Activated CD8-positive, alpha-beta memory T cell treated with anti-CD3 and anti-CD28 coated beads for 48 hours (primary cell): ENCODE measurements at places on chromosomes 2 and 18.

GRCh38 chr2:85319796-85320195 lies 8.0 kb downstream of the TGOLN2 start:
- DNase-seq = no peak

DNA sequence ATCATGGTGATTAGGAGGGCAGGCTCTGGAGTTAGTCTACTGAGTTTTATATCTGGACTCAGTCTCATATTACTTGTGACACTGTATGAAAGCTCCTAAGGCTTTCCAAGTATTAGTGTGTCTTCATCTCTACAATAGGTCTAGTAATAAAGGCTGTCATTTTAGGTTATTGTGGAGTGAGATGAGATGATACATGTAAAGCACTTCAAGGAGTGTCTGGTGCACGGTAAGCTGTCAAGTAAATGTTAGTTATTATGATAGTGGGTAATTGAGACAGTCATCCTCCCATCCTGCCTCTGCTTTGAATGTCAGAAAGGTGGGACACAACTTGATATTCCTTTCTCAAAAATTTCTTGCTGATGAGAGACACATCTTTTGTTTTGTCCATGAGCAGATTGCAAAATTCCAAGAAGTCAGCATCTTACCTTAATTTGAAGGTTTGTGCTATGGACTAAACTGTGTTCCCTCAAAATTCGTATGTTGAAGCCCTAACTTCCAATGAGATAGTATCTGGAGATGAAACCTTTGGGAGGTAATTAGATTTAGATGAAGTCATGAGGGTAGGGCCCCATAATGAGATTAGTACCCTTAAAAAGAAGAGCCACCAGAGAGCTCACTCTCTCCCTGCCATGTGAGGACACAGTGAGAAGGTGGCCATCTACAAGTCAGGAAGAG lies 41.4 kb upstream of the UPP2 start:
- DNase-seq = no peak

DNA sequence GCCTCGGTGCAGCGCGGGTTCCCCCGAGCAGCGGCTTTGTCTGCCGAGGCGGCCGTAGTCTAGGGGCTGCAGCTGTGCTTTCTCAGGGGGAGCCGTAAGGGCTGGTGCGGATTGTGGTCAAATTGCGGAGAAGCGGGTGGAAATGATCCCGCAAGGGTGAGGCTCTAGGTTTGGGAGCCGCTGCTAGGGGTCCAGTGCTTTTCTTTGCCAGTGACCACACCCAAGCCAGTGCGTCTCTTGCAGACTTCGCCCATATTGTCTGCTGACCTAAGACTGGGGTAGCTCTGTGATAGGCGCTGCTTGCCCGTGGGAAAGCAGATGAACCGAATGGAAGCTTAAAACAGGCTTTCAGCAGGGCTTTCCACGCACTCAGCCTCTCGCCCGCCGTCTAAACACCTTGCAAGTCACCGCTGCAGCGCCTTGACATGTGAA lies 2.1 kb downstream of the DPYSL5 start:
- DNase-seq = no peak

- no peak for DNase-seq
These were observed 406.3 kb upstream of the HS6ST1 start for GRCh38 chr2:128724972-128725371.

GRCh38 chr2:202750763-202751427 lies 116.1 kb downstream of the FAM117B start:
- DNase-seq = no peak

DNA sequence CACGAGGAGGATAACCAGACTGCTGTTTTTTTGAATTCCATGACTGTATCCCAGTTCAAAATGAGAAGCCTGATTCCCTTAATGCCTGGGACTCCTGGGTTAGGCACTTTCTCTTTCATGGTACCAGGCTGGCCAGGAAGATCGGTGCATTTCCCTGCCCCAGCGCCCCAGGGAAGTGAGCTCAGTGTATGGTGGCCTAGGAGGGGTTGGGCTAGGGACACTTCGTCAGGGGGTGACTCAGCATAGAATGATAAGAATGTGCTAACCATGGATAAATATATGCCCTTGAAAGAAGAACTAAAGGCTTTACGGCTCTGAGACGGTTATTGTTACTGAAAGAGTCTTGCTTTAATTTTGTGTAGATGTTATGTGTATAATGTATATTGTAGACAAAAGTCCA lies 27.5 kb upstream of the FAM237A start:
- no peak for DNase-seq

DNA sequence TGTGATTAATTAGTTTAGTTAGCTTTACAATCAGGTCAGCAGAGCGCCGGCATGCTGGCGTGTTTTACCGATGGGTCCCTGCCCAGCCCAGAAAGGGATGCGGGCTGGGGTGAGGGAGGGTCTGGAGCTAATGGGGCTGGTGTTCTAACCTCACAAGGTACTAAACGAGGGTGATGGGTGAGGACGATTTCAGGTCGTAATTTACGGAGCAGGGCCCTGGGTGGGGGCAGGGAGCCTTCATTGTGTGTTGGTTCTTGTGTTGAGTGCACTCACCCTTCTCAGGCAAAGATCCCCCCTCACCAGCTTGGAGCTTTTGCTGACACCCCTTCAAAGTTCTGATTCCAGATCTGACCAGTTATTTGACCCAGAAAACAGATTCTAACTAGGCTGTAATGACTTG lies 39.5 kb downstream of the PTGR3 start:
- DNase-seq = no peak

DNA sequence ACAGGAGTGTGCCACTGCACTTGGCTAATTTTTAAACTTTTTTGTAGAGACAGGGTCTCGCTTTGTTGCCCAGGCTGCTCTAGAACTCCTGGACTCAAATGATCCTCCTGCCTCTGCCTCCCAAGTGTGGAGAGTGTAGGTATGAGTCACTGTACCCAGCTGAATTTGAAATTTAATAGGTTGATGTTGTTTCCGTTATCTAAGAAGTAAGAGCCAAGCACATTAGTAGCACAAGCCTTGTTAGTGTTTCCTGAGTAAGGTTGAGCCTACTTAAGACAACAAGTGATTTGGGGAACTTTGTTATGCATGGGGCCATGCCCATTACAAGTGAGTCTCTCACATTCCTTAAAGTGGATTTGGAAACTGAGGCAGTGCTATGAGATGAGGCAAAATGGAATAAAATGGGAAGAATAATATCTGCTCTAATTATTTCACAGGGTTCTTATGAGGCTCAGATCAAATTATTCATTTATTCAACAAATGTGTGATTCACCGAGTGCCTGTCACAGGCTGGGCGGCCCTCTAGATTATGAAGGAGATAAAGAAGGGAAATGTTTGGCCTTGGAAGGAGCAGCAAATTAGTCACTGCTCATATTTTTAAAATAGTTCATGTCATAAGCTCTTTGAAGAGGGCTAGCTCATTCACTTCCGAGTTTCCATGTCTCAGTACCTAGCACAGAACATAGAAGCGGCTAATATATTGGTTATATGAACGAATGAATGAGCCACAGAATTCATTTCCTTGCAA lies 217.2 kb downstream of the LDLRAD4 start:
- no peak for DNase-seq

DNA sequence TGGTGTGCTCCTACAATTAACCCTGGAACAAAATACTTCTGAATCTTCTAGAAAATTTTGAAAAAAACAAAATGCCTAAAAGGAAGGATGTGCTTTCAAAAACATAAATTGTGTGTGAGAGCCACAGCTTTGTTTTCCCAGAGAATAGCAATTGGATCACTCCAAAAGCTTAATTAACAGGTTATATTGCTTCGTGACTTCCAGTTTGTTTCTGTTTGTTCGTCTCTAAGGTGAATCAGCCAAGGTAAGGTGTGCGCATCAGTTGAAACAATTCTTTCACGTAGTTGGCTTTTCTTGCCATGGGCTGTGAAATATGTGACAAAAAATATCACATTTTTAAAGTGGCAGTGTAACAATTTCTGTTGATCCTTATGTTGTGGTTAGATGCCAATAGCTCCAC lies 90.3 kb upstream of the BARD1 start:
- DNase-seq = no peak

DNA sequence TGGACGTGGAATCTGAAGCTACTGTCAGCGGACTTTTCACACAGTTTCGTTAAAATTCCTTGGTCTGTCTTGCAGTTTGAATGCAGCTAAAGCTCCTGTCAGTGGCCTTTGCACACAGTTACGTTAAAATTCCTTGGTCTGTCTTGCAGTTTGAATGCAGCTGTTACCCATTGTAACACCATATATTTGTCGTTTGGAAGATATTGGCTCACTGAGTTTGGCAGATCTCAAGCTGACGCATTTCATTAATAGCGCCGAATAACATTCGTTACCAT lies 1.0 kb downstream of the LIMS1 start:
- no peak for DNase-seq

DNA sequence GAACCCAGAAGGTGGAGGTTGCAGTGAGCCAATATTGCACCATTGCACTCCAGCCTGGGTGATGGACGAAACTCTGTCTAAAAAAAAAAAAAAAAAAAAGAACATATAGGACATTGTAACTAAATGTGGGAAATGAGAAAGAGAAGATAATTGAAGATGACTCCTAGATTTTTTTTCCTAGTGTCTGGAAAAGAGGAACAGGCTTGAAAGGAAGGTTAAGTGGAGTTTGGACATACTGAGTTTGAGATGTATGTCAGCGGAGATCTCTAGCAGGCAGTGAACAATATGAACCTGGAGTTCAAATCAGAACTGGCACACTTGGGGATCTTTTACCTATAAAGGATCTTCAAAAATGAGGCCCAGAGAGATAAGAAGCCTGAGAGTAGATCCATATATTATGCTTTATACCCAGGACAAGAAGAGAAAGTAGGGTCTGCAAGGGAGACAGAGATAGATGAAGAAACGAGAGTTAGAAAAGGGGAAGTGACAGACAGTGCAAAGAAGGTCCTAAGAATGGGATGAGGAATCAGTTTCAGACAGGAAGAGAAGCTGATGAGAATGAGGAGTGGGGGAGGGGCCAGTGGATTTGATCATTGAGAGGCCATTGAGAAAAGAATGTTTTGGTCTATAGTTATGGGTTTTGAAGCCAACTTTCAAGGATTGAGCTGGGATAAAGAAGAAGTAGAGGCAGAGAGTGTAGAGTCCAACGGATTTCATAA lies 46.9 kb upstream of the CD28 start:
- no peak for DNase-seq

DNA sequence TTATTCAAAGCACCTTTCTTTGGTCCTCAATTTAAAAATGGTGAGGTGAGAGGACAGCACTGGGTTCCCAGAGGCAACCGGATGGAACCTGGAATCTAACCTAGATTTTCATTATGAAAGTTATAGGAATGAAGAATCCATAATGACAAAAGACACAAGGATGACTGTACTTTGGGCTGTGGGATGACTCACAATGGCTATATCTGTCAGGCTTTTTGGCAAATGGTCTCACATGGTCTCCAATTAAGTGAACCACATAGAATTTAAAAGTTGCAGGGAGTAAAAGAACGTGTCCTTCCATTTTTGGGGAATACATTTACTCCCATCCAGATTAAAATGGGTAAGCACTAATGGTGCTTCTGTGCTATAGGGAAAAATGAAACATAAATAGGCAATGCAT lies 31.8 kb upstream of the LYPD1 start:
- DNase-seq = no peak

DNA sequence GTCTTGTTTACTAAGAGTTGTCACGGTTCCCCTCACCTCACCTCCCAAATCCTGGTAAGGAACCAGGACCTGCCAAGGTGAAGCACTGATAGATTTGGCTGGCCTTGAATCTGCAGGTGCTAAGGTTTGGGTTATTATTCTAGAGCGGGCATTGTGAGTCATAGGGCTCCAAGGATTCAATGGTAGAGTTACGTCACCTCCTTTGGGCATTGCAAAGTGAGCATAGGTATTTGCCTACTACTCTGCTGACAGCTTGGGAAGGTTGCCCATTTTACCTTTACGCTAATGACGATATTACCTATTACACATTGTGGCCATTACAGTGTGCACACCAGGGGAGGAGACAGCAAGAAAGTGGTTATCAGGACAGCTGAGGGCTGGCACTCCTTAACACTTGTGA lies 59.3 kb downstream of the SETBP1 start:
- no peak for DNase-seq

GRCh38 chr2:28348149-28348567 lies 44.5 kb upstream of the FOSL2 start:
- DNase-seq = no peak

- DNase-seq = no peak
These were observed 110.9 kb downstream of the FTCDNL1 start for GRCh38 chr2:199740111-199740428.

GRCh38 chr2:166365803-166366420 lies 9.8 kb downstream of the SCN9A start:
- DNase-seq = no peak
